ENCODE measurements at places on chromosomes 13 and 19.

DNA sequence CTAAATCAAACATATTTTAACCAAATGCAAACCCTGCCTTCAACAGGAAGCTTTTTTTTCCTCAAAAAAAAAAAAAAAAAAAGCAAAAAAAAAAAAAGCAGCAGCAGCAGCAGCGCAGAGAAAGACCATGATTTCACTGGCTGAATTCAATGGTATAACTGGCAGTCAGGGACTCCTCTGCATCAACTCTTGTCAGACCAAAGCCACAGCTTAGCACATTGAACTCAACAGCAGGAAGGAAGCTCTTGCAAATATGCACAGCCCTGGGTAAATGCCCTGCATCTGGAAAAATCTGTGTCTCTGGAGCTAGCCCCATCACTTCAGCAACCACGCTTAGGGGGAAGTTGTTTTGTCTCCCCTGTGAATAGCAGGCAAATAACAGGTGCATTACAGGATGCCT, 17.6 kb upstream of the DHRS12 start:
- DNase-seq: no peak

- peak; percentile 89 for DNase-seq
These were observed 3.4 kb downstream of the BSG start for GRCh38 chr19:575527-576506.

DNA sequence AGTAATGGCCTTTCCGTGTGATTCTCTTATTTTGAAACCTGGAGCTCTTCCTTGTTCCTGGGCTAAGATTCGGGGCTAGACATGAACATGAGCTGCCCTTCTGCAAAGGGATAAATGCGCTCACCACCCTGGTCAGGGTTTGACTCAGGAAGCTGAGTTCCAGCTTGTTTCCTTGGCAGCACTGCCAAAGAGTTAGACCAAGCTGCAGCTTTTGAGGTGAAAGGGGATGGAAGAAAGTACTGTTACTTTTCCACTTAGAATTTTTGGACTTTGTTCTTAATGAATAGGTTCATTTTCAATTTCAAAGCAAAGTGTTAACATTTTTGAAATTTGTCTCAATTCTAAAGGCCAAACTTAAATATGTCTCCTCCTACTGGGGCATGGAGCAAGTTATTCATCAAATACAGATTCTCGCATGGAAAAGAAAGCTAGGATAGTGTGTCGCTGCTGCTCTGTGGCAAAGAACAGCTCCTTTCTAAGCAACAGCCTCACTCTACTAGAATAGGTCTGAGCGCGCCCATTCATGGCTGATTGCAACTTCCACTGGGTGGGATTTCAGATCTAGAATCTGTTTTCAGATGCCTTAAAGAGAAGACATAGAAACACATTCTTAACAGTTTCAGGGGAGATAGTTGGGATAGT, 2.2 kb downstream of the RGCC start:
- DNase-seq: no peak

GRCh38 chr13:26819046-26819445, 58.5 kb upstream of the GPR12 start:
- no peak for DNase-seq

- DNase-seq: no peak
These were observed 652.8 kb downstream of the PCDH9 start for GRCh38 chr13:66577358-66577757.

GRCh38 chr13:42656161-42656560, 82.2 kb downstream of the TNFSF11 start:
- DNase-seq: no peak

DNA sequence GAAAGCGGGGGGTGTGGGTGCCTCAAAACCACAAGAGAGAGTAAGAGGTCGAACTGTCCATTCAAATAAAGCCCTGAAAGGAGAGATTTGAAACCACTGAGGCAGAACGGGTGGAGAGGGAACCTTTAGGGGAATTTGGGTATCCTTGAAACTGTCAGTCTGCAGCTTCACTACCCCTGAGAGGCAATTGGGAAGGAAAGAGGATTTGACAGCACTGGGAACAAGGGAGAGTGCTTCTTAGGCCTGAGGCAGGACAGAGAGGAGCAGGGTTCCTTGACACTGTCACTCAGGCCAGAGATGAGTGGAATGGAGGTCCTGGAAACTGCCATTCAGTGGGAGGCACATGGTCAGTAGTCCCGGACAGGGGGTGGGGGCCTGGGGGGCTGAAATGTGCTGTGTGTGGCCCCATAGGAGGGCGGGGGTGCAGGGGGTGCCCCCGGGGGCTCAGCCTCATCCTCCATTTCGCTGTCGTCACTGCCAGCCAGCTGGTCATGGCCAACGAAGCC, 5.0 kb downstream of the GFY start:
- no peak for DNase-seq

GRCh38 chr19:1945899-1946298, 4.9 kb downstream of the CSNK1G2 start:
- peak; percentile 83 for DNase-seq

- DNase-seq: no peak
These were observed 2.6 kb downstream of the LHB start for GRCh38 chr19:49014123-49014869.

- DNase-seq: no peak
These were observed 338.9 kb downstream of the TEX29 start for GRCh38 chr13:111659219-111659775.

GRCh38 chr13:95494082-95494681, 58.3 kb upstream of the CLDN10 start:
- DNase-seq: peak; percentile 39

DNA sequence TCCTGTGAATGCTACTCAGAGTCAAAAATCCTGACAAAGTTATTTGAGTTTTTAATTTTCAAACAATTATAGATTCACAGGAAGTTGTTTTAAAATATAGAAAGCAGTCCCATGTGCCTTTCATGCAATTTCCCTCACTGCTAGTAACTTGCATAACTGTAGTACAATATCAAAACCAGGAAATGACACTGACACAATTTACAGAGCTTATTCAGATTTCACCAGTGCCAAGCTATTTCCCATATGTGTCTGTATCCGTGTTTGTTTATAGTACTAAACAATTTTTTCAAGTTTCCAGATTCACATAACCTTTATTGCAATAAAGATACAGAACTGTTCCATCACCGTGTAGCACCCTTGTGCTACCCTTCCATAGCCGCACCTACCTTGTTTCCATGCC, 934.6 kb downstream of the PCDH17 start:
- DNase-seq: no peak

GRCh38 chr19:23345838-23346237, 49.4 kb downstream of the ZNF91 start:
- DNase-seq: no peak

- no peak for DNase-seq
These were observed 123.6 kb downstream of the COL4A2 start for GRCh38 chr13:110430391-110431336.

DNA sequence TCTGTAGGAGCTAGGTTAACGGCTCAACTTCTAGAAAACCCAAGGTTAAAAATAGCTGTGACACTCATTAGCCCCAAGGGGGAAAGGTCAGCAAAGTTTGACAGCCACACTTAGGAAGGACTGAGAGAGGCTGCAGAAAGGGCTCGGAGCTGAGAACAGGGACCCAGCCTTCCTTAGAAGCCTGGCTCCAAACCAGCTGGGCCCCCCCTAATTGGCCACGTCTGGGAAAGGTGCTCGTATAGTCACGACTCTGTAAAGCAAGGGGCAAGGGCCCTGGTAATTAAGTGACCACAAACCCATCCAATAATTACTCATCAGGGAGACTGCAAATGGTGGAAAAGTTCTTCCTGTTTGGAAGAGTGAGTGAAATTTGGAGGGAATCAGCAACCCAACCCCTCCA, 90.5 kb downstream of the RNASEH2B start:
- no peak for DNase-seq

GRCh38 chr13:97719736-97720135, 233.7 kb upstream of the IPO5 start:
- no peak for DNase-seq

DNA sequence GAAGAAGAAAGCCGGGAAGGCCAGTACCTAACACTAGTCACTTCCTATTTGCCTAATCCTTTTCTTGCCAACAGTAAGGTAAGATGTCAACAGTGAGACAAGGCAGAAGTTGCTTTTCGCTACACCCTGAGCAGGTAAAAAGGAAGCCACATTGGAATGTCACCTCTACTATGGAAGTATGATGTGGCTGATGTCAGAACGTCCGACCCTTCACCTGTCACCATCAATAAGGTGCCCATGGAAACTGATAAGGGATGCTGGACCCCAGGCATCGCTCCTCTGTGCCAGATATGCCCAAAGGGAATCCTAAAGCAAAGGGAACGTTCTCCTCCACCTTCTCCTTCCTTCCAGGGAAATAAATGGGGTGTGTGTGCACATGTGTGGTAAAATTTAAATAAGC, 34.3 kb downstream of the COL4A1 start:
- no peak for DNase-seq

DNA sequence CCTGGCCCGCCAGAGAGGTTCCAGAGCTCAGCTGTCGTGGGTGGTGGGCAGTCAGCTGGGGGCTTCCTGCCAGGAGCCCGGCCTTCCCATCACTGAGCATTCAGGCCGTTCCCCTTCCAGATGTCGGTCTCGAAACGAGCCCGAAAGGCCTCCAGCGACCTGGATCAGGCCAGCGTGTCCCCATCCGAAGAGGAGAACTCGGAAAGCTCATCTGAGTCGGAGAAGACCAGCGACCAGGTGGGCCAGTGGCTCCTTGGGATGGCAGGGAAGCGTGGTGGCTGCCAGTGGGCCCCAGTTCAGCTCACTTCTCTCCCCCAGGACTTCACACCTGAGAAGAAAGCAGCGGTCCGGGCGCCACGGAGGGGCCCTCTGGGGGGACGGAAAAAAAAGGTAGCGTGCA, 19.3 kb downstream of the HDGFL2 start:
- DNase-seq: no peak

- DNase-seq: no peak
These were observed 10.6 kb downstream of the CALM3 start for GRCh38 chr19:46611776-46612175.

Data from 8988T (cell line).